ENCODE measurements at places on chromosomes 13 and 19.

DNA sequence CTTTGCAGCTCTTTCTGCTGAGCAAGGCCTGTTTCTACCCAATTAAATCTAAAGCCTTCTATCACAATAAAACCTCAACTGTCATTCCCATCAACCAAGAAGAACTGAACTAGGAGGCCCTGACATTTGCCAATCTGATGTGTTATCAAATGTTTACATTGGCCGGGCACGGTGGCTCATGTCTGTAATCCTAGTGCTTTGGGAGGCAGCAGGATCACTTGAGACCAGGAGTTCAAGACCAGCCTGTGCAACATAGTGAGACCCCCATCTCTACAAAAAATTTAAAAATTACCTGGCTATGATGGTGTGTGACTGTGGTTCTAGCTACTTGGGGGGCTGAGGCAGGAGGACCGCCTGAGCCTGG is 2.8 kb upstream of the FBXO17 start:
- no peak for DNase-seq

DNA sequence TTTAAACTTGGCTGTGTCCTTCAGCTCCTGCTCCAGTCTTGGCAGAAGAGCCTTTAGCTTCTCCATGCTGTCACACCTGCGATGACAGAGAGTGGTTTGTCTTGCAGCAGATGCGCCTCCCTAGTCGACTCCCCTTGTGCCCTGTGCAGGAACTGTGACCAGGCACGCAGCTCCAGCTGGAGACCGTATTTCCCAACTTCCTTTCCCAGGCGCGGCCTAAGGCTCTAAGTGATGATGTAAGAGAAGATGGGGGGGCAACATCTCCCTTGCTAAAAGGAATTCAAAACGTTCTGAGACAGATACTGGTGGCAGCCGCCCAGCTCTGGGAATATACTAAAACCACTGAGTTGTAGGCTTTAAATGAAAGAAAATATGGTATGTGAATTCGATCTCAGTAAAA is 16.3 kb downstream of the DCUN1D2 start:
- peak; percentile 67 for DNase-seq

GRCh38 chr19:16449330-16449961 is 22.3 kb downstream of the EPS15L1 start:
- no peak for DNase-seq

- peak; percentile 43 for DNase-seq
Observed at GRCh38 chr13:50713523-50714248, 129.8 kb downstream of the DLEU7 start.

- peak; percentile 54 for DNase-seq
Observed at GRCh38 chr13:110913322-110914080, 1.4 kb downstream of the ANKRD10 start.

DNA sequence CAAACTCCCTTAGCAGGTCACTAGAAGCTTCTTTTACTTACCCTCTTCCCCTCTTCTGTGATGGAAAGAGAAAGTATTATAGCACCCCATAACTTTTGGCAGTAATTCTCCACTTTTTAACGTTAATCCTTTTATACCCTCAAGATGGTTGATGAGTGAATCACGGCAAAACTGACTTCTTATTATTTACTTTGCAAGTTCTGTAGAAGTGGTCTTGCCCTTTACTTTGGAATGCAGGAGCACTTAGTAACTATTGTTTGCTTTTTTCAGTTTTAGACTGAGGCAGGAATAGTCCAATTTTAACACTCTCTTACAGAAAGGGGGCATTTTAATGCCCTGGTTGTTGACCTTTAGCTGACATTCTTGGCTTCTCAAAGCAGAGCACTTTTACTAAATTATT is 260.1 kb downstream of the LMO7 start:
- no peak for DNase-seq

- DNase-seq: no peak
Observed at GRCh38 chr13:72218966-72219365, 352.0 kb upstream of the DACH1 start.

DNA sequence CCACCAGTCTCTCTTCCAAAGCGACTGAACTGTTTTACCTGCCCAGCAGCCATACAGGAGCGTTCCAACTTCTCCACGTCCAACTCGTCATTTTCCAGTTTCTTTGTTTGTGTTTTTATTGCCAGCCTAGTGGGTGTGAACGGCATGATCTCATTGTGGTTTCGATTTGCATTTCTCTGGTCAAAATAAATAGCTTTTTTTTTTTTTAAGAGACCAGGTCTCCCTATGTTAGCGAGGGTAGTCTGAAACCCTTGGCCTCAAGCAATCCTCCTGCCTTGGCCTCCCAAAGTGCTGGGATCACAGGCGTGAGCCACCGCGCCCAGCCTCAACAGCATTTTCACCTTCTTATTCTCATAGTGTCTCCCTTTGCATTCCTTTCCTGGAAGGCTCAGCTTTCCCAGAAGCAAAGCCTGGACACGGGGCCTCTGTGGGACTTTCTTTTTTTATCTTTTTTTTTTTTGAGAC is 4.2 kb upstream of the JSRP1 start:
- DNase-seq: peak; percentile 81

GRCh38 chr19:41595258-41595889 is 19.4 kb downstream of the CEACAM21 start:
- peak; percentile 86 for DNase-seq

DNA sequence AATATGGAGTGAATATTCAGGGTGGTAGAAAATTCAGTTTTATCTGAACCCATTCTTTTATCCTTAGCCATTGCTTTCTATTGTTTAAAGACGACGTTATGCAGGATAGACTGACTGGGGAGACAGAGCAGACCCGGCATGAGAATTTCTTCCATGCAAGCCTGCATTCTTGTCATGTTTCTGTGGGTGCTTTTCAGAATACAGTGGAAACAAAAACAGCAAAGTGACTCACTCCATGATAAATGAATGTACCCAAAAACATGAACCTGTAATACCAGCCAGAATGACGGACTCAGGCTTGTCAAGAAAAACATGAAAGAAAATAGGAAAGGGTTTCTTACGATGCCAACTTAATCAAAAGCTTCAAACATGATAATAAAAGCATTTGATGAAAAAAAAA is 924.0 kb downstream of the EFNB2 start:
- DNase-seq: peak; percentile 81

DNA sequence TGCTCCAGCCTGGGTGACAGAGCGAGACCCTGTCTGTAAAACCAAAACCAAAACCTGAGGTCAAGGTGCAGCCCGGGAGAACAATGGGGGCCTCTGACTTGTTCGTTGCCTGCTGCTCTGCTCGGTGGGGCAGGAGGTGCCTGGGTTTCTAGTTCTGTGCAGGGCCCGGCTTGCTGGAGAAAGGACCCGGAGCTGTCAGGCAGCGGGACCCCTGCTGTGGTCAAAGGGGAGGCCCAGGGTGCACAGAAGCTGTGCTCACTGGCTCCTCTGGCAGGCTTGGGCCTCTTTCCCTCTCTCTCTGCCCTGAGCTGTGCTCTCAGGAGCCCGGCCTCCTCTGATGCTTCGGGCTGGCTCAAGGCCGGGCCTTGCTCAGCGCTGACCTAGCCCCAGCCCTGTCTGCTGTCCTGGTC is 3.5 kb downstream of the LRP3 start:
- no peak for DNase-seq

DNA sequence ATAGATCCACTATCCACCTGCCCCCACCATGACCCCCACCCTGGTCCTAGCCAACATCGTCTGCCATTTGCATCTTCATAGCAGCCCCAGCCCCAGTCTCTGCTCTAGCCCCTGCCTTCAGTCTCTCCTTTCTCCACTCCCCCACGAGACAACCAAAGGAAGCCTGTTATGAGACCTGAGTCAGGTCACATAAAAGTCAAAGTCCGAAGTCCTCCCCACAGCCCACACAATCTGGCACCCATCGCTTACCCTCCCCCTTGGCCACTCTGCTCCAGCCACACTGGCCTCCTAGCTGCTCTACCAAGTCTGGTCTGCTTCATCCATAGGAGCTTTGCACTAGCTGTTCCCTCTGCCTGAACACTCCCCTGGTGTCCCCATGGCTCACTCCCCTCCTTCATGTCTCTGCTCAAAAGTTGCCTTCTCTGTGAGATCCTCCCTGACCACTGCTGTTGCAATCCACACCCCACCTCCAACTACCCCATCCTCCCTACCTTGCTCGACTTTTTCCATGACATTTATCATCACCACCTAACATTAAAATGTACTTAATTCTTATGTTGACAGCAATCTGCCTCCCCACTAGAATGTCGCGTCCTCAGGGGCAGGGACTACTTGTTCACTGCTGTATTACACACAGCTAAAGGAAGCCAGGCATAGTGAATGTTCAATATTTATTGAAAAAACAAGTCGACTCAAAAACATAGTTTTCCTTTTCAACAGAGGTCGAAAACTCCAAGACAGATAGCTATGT is 1.2 kb upstream of the PLEKHG2 start:
- DNase-seq: peak; percentile 55

GRCh38 chr19:17289489-17289888 is 7.8 kb downstream of the ANKLE1 start:
- DNase-seq: peak; percentile 82

DNA sequence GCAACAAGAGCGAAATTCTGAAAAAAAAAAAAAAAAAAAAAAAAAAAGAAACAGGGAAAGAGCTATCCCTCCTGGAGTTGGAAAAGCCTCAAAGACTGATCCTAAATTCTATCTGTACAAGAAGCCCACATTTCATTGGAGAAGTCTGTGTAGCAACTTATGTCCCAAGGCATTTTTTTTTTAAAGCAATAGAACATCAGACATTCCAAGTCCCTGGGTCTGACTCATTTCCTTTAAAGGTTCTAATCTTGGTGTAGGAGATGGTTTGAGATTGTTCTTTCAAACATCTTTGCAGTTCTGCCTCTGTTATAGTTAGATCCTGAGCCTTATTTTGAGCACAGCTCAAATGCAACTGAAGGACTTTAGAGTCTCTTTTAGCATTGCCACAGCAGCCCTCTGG is 706.5 kb upstream of the MIR17HG start:
- DNase-seq: peak; percentile 62

DNA sequence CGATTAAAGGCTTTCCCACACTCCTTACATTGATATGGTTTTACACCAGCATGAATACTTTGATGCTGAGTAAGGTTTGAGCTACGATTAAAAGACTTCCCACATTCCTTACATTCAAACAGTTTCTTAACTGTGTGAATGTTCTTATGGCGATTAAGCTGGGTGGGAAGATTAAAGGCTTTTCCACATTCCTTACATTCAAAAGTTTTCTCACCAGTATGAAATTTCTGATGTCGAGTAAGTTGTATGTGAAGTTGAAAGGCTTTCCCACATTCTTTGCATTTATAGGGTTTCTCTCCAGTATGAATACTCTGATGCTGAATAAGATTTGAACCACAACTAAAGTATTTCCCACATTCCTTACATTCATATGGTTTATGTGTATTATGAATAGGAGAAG is 20.0 kb downstream of the ZNF780B start:
- DNase-seq: no peak

DNA sequence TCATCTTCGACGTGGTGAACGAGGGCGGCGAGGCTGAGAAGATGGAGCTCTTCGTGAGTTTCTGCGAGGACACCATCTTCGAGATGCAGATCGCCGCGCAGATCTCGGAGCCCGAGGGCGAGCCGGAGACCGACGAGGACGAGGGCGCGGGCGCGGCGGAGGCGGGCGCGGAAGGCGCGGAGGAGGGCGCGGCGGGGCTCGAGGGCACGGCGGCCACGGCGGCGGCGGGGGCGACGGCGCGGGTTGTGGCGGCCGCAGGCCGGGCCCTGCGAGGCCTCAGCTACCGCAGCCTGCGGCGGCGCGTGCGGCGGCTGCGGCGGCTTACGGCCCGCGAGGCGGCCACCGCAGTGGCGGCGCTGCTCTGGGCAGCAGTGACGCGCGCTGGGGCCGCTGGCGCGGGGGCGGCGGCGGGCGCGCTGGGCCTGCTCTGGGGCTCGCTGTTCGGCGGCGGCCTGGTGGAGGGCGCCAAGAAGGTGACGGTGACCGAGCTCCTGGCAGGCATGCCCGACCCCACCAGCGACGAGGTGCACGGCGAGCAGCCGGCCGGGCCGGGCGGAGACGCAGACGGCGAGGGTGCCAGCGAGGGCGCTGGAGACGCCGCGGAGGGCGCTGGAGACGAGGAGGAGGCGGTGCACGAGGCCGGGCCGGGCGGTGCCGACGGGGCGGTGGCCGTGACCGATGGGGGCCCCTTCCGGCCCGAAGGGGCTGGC is 52.6 kb downstream of the MAP4K1 start:
- no peak for DNase-seq

DNA sequence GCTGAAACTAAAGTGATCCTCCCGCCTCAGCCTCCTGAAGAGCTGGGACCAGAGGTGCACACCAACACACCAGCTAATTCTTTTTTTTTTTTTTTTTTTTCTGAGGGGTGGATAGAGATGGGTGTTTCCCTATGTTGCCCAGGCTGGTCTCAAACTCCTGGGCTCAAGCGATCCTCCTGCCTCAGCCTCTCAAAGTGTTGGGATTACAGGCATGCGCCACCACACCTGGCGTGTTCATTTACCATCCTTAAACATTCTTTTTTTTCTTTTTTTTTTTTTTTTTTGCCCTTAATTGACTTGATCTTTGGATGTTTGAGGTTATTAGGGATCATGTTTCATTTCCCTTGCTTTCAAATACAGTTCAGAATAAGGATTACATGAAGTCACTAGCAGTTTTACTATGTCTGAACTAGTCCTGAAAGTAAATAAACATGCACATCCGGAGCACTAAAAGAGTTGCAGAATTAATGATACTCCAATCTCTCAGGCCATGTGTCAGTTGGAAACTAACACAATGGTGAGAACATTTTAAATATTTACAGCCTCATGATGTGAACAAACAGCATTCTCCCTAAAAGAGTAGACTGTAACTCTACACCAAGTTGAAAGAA is 10.2 kb downstream of the UTP14C start:
- DNase-seq: no peak

DNA sequence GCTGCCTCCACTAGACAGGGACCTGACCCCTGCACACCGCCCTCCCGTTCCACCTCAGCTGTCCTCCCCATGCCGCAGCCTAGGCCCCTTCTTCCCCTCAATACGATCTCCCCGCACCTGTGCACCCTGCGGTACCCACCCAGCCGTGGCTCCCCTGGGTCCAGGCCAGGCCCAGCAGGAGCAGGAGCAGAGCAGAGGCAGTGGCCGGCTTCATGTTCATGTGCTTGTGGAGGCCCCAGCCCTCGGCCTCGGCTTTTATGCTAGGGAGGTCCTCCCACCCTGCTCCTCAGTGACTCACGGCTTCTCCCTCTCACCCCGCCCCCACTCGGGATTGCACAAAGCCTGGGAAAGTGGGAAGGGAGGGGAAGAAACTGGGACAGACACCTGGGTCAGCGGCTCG is 11.4 kb upstream of the KRTDAP start:
- no peak for DNase-seq

- no peak for DNase-seq
Observed at GRCh38 chr13:72444999-72445398, 282.4 kb downstream of the MZT1 start.

DNA sequence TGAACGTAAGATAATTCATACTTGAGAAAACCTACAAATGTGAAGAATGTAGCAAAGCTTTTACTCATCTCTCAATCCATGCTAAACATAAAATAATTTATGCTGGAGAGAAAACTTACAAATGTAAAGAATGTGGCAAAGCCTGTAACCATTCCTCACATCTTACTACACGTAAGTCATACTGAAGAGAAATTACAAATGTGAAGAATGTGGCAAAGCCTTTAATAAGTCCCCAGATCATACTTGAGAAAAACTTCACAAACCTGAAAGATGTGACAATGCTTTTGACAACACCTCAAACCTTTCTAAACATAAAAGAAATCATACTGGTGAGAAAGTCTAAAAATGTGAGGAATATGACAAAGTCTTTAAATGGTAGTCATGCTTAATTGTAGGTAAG is 89.4 kb downstream of the ZNF675 start:
- DNase-seq: no peak

GRCh38 chr19:35777086-35777841 is 1.9 kb downstream of the ARHGAP33 start:
- DNase-seq: no peak
